NCI-H2081 (cell line): ENCODE measurements at places on chromosomes 5 and 9.

DNA sequence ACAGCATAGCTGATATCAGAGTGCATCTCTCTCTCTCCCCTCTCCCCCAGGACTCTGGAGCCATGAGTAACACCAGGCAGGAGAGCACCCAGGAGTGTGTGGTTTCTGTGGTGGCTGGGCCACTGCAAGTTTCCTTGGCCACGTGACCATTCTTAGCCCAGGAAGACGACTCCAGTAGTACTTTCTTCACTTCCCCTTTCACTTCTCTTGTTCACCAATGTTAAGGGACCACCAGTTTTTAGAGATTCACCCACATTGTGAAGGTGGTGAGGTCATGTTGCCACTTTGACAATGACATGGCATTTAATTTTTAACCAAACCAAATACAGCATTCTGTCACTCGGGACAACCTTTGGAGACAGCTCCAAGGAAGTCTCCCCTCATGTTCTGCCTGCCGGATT, 17.9 kb upstream of the DAPK1 start:
- no peak for DNase-seq

DNA sequence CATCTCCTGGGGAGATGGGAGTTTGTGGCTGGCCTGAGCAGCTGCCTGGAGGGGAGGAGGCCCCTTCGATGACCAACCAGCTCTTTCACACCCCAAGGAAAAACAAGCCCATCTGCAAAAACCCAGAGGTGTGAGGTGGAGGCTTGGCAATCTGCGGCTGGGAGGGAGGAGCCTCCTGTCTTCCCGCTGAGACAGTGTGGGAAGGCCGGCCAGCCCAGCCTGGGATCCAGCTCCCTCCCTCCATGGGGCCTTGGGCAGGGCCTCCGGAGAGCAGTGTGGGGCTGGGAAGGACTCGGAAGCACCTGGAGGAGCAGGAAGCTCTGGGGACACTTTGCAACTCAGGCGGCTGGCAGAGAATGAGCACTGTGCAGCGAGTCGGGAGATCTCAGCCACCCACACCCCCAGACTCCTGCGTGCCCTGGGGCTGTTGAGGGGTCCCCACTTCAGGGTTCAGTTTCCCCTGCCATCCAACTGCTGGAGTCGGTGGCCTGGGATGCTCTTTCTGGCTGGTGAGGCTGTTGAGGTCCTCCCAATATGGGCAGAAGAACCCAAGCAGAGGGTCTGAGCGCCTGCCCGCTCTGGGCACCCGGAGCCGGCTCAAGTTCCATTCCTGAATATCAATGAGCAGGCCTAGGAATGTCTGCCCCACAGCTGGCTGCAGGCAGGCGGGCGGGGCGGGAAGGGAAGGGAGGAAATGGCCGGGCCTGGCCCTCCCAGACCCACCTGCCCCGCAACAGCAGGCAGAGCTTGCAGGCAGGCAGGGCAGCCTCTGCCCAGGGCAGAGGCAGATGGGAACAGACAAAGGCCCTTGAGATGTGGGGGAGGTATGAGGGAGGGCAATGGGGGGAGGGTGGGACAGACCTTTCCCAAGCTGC, 101.1 kb downstream of the FGF18 start:
- no peak for DNase-seq

- DNase-seq: no peak
Measured at GRCh38 chr9:120701248-120701647, 13.0 kb downstream of the MEGF9 start.

DNA sequence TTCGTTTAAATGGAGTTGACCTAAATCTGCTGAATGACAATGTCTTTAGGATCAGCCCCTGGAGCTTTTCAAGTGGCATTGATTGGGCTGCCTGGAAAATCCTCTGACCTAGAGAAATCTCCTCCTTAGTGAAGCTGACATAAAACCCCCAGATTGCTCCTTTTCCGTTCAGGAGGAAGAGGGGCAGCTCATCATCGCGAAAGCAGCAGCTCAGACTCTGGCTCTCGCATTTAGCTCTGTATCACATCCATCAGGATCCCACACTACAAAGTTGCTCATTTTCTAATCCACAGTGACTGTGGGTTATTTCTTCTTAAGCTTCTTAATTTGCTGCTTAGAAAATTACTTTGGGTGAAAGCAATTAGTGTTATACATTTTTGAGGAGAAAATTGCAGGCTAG, 373.7 kb downstream of the ENC1 start:
- DNase-seq: no peak

GRCh38 chr5:18048449-18048848, 414.2 kb downstream of the TAF11L14 start:
- peak; percentile 91 for DNase-seq

DNA sequence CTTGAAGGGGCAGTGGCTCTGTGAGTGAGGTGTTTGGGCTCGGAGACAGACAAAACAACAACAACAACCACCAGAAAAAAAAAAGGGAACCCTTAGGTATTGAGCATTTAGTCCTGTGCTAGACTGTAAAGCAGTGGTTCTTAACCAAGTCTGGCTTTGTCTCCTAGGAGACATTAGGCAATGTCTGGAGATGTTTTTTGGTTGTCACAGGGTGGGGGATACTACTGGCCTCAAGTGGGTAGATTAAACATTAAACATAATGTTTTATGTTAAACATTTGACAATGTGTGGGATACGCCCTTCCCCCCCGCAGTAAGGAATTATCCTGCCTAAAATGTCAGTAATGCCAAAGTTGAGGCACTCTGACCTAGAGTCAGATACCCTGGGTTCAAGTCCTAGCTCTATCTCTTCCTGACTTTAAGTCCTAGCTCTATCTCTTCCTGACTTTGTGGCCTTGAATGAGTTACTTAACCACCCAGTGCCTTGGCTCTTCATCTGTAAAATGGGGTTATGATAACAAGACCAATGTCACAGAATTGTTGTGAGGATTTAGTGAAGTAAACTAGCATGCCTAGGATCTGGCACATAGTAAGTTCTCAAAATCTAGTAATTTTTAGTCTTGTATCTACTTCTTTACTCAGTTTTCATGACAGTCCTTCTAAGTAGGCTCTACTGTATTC, 1.8 kb downstream of the TRIM32 start:
- DNase-seq: no peak

DNA sequence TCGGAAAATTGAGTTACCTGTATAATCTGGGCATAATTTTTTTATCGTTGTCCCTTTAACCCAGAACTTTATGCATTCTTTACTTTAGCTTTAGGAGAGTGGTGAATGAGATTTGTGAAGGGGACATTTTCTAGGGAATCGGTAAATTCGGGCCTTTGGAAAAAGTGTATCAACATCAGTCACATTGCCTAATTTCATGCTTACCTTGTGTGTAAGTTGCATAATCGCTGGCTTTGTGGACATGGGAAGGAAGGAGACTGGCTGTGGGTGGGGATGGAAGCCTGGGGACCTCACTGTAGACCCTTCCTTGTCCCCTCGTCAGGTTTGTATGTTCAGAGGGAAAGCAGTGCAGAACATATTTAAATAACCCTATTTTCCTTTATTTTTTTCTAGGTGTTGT, 3.3 kb downstream of the PSAT1 start:
- no peak for DNase-seq

- no peak for DNase-seq
Measured at GRCh38 chr5:132951897-132952296, 11.5 kb downstream of the AFF4 start.

DNA sequence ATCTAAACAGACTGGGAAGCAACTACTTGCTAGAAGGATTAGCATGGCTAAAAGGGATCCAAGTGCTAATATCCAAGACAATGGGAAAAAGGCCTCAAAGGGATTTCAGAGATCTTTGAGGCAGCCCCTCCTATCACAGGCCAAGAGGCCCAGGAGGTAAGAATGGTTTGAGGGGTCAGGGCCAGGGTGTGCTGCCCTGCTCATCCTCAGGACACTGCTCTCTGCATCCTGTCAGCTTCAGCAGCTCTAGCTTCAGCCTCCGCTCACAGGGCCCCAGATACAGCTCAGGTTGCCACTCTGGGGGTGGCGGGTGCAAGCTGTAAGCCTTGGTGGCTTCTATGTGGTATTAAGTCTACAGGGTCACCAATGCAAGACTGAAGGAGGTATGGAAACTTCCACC, 278.7 kb downstream of the PARP8 start:
- no peak for DNase-seq

- no peak for DNase-seq
Measured at GRCh38 chr9:20353524-20353923, 268.8 kb downstream of the MLLT3 start.

DNA sequence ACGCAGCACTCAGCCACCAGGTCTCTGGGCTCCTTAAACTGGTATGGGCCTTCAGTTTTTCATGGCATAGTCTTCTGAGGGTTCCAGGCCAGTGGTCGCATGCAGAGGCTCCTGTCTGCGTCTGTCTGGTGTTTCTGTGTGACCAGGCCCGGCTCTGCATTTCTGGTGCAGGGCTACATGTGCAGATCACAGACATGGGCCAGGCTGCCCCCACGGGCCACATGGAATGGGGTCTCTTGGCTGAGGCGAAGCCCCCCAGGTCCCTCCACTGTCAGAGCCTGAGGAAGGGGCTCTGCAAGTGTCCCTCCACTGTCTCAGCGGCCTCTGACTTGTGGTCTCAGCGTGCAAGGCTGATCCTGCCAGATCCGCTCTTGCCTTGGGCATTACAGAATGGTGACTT, 15.6 kb upstream of the CARD19 start:
- no peak for DNase-seq

GRCh38 chr9:122276096-122276495, 11.4 kb downstream of the MRRF start:
- DNase-seq: no peak
